Bladder microvascular endothelial cell (primary cell): ENCODE measurements at places on chromosomes 11 and 22. TPM values are rescaled to one million over a fixed set of nuclear protein-coding genes. Genes with fewer than 3 reads are reported as not detected.

SCN4B gene
- total RNA-seq = under 0.01 and 0.06 TPM in 2 replicates

DEFB131B gene
- not detected in 2 replicates for total RNA-seq

CHID1 gene
- 26.4 and 52.3 TPM in 2 replicates for total RNA-seq

MOGAT2 gene
- total RNA-seq = not detected in 2 replicates

RAPSN gene
- 0.25 and 0.32 TPM in 2 replicates for total RNA-seq

DDI1 gene
- not detected in 2 replicates for total RNA-seq

TESMIN gene
- 1.5 and 2.3 TPM in 2 replicates for total RNA-seq

NELL1 gene
- not detected in 2 replicates for total RNA-seq

OR8G5 gene
- not detected in 2 replicates for total RNA-seq

CCDC87 gene
- total RNA-seq = under 0.01 and 0.13 TPM in 2 replicates

ANKRD42 gene
- 2.3 and 3.5 TPM in 2 replicates for total RNA-seq

APOL2 gene
- 60.7 and 64.1 TPM in 2 replicates for total RNA-seq
